ENCODE measurements at places on chromosomes 4 and X.

DNA sequence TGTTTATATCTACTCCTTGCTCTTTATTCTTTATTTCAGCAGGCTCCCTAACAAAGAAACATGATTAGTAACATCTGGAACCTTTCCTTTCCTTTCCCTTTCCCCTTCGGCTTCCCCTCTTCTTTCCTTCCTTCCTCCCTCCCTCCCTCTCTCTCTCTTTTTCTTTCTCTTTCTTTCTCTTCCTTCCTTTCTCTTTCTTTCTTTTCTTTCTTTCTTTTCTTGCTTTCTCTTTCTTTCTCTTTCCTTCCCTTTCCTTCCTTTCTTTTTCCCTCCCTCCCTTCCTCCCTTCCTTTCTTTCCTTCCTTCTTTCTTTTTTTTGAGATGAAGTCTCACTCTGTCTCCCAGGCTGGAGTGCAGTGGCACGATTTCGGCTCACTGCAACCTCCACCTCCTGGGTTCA is 30.7 kb upstream of the RBMX start:
- DNase-seq: no peak

- DNase-seq: no peak
Observed at GRCh38 chr4:152259866-152260265, 276.0 kb downstream of the FBXW7 start.

- DNase-seq: no peak
Observed at GRCh38 chr4:106303548-106304281, 12.3 kb downstream of the TBCK start.

DNA sequence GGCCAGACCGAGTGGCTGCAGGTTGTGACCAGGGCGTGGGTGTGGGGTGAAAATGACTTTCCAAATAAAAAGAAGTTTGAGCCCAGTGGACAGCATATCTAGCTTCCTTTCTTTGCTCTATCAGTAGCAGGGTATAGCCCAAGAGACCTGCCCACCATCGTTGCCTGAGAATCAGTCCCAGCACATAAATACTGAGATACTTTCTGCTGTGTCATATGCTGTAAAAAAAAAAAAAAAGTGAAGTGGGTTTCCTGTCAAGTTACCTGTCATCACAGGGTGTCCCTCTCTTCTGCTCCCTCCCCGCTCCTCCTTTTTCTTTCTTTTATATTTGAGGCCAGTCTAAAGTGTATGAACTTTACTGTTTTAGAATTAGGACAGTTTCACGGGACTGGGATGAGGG is 330.3 kb upstream of the BOD1L1 start:
- DNase-seq: no peak

GRCh38 chrX:149683966-149684730 is 27.7 kb upstream of the MAGEA11 start:
- DNase-seq: no peak

GRCh38 chr4:71026086-71026485 is 32.6 kb downstream of the DCK start:
- DNase-seq: no peak

GRCh38 chr4:168167714-168168284 is 75.5 kb downstream of the ANXA10 start:
- DNase-seq: no peak

DNA sequence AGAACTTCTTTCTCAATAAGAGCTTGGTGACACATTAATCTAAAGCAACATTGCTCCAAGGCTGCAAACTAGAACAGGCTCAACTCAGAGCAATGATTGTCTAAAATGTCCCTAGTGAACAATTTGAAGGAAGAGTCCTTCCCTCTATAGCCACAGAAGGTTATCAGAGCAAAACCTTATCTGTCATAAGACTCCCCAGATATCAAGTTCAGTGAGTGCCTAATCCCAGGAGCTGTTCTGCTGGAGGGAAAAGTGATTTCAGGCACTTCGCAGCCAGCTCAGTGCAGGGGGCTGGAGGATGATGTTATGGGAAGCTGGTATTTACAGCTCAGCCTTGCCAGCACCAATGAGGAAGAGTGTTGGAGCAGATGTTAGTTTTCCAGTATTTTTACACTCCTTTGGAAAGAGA is 497.5 kb downstream of the INPP4B start:
- no peak for DNase-seq

GRCh38 chrX:19785647-19786046 is 101.8 kb downstream of the SH3KBP1 start:
- DNase-seq: no peak

- no peak for DNase-seq
Observed at GRCh38 chrX:28843817-28844216, 256.6 kb downstream of the IL1RAPL1 start.

GRCh38 chr4:70915874-70916559 is 13.8 kb downstream of the MOB1B start:
- no peak for DNase-seq

DNA sequence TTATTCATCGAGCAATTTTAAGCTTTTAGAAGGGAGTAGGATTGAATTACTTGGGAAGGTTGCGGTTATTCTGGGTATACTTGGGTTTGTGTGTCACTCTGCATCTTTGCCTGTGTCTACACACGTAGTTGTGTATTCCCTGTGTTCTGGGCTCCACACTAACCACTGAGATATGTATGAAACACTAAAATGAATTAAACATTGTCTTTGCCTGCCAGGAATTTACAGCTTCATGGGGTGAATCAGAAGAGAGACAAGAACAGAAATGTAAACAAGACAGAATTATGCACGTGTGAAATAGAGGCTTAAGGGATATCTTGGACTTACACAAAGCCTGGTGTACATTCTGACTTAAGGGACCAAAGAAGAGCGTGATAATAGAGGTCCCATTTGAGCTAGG is 228.5 kb downstream of the AFF2 start:
- DNase-seq: no peak

- no peak for DNase-seq
Observed at GRCh38 chr4:171622729-171623128, 190.5 kb upstream of the GALNTL6 start.

DNA sequence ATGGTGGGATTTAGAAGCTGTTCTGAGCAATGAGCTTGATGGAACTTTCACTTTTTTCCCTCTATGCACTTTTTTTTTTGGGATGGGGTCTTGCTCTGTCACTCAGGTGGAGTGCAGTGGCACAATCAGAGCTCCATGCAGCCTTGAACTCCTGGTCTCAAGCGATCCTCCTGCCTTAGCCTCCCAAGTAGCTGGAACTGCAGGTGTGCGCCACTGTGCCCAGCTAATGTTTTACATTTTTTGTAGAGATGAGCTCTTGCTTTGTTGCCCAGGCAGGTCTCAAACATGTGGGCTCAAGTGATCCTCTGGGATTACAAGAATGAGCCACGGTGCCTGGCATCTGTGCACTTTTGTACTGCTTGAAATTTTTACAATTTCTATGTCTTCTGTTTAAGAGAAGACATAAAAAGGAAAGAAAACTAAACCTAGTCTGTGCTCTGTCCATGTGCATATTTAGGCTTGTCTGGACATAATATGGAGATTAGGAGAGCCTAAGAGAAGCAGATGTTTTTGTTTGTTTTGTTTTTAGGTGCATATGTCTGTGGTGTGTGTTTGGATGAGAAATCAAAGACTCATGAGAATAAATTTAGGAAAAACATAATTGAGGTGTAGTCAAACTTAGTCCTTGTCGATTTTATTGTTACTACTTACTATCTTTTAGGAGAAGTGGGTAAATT is 16.5 kb downstream of the PDLIM5 start:
- no peak for DNase-seq

- no peak for DNase-seq
Observed at GRCh38 chr4:13678186-13678924, 50.8 kb upstream of the BOD1L1 start.

DNA sequence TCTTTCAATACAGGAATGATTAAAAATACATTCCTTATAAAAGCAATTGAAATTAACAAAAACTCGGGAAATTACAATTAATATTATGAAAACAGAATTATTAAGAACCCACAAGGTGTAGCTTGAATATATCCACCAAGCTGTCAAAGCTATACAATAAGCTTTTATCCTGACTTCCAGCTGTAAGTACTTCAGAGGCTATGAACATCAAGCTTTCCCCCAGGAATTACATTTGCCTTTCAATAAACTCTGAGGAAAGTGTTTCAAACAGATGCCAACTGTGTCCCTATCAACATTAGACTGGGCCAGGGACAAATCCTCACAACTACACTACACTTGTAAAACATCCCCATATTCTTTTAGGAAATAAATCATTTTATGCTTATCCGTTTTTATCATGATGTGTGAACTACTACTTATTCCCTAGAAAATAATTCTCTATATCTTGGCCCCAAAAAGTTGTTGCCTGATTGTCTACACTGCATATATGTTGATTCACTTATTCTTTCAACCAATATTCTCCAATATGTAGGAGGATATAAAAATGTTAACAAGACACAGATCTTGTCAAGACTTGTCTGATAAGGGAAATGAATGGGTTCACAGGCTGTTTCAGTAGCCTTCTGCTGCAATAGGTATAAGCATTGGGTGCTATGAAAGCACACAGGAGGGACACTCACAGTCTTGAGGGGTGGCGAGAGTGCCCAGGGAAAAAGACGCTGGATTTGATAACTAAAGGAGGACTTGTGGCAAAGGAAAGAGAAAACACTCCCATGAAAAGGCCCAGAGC is 494.1 kb downstream of the CENPC start:
- DNase-seq: no peak

- no peak for DNase-seq
Observed at GRCh38 chr4:4470208-4470607, 71.6 kb downstream of the STX18 start.

GRCh38 chr4:7213807-7214206 is 21.5 kb downstream of the SORCS2 start:
- no peak for DNase-seq

GRCh38 chr4:75722417-75722816 is 2.0 kb upstream of the USO1 start:
- DNase-seq: no peak

- peak; percentile 36 for DNase-seq
Observed at GRCh38 chr4:146124023-146124680, 51.4 kb upstream of the LSM6 start.

DNA sequence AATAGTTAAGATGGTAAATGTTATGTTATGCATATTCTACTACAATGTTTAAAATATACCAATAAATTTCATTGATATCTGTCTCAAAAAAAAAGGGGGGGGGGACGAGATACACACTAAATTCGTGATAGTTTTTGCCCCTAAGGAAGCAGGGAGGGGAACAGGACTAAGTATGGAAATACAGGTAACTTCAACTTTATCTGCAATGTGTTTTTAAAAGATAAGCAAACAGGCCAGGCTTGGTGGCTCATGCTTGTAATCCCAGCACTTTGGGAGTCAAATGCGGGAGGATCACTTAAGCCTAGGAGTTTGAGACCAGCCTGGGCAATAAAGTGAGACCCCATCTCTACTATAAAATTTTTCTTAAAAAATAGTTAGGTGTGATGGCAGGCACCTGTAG is 13.4 kb upstream of the CLOCK start:
- DNase-seq: no peak

DNA sequence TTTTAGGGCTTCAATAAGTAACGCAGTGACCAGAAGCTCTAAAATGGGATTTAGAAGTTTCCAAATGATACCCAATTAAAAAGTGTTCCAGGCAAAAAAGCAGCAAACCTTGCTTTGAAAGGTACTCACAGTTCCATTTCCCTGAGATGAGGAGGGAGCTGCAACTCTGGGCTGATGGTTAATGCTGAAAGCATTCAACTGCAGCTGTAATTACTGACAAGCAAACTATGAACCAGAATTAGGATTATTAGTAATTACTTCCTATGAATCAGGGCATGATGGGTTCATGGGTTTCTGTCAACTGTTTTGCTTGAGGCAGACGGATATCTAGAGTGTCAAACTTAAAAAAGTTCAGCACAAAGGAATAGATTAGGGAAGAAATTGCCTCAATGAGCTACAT is 357.4 kb downstream of the STIM2 start:
- DNase-seq: no peak

- DNase-seq: no peak
Observed at GRCh38 chr4:14167876-14168510, 540.5 kb upstream of the BOD1L1 start.

- DNase-seq: no peak
Observed at GRCh38 chr4:15262396-15262795, 165.4 kb upstream of the C1QTNF7 start.

DNA sequence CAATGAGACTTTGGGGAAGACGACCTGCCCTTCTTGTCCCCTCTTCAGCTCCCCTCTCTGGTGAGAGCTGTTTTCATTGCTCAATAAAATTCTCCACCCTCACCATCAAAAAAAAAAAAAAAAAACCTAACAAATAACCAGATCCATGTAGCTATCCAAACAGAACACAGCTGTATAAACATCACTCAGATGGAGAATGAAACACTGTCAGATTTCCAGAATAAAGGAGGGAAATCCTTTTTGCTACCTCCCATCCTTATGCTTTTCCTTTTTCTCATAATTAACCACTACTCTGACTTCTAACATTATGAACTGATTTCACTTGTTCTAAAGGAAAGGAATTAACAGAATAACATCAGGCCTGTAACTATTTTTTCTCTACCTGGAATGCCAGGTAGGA is 155.6 kb downstream of the PPP4R3C start:
- no peak for DNase-seq

DNA sequence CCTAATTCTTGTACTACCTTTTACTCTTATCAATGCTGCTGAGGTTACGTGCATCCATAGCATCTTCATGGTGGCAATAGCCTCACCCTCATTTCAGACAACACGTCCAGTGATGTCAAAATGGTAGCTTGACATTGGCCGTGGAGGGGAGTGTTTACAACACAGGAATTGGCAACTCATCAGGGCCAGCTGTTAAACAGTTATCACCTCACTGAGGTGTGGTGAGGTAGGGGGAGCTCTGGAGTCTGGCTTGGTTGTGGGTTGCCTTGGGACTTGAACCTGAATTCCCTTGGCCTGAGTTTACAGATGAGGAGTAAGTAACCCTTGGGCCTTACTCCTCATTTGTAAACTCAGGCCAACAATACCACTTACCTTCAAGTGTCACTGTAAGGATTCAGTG is 10.4 kb downstream of the SASH3 start:
- no peak for DNase-seq

DNA sequence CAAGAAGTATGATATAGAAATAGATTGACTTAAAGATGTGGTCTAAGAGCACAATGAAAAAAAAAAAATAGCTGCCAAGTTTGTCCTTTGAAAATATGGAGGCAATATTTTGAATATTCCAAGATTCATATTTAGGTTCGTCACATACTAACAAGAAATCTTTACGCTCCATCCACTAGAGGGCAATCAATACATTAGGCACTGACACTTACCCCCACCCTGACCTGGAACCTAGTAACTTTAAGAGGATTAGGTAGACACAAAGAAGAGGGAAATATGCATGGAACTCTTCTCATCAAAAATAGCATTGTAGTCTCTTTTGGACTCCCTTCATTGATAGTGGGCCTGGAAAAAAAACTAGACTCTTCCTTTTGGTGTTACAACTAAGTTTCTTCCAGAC is 1108.1 kb downstream of the PCDH19 start:
- DNase-seq: peak; percentile 2

DNA sequence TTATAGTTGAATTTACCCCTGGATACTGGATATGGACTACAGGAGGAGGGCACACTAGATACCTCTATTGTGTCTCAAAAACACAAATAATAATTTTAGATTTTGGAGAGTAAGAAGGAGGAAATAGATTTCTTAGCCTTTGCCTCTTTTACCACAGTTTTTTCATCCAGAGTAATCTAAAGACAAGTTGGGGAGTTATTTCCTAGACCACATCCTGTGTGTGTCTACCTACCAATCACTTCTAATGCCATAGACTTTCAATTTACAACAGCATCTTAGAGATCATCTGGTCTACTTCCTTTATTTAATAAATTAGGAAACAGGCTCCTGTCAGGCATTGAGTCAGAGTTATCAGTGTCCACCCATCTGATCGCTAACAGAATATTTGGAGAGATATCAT is 191.5 kb downstream of the EDA start:
- DNase-seq: no peak

- peak; percentile 53 for DNase-seq
Observed at GRCh38 chr4:62644372-62644771, 1444.2 kb downstream of the ADGRL3 start.
